A549 treated with Hydrocortisone at 1 μM for 4 hours (cell line): ENCODE measurements at places on chromosomes 1 and 21. TPM values are rescaled to one million over a fixed set of nuclear protein-coding genes. Genes with fewer than 3 reads are reported as not detected.

Gene EXO1
- 20.0 to 29.8 TPM (median 22.7 TPM) in 5 replicates for total RNA-seq

Gene NLRP3
- total RNA-seq = 0.08 TPM in 1 of 5 replicates, not detected in the others

Gene ADAM30
- not detected in 5 replicates for total RNA-seq

Gene IQGAP3
- 13.4 to 17.9 TPM (median 16.5 TPM) in 5 replicates for total RNA-seq

Gene SLAMF1
- not detected in 5 replicates for total RNA-seq

Gene PSMG1
- total RNA-seq = 73.7 to 92.6 TPM (median 87.5 TPM) in 5 replicates

Gene SPATA17
- total RNA-seq = 2.2 to 2.8 TPM (median 2.2 TPM) in 5 replicates

Gene IER5
- 22.6 to 38.6 TPM (median 33.0 TPM) in 5 replicates for total RNA-seq

Gene AK2
- 135 to 167 TPM (median 146 TPM) in 5 replicates for total RNA-seq

Gene PDE9A
- 1.1 to 1.8 TPM (median 1.2 TPM) in 5 replicates for total RNA-seq

Gene ATP1A4
- not detected in 5 replicates for total RNA-seq

Gene OVAAL
- 0.08 to 0.15 TPM (median 0.10 TPM) in 5 replicates for total RNA-seq

Gene OR2T11
- total RNA-seq = not detected in 5 replicates

Gene TRAF3IP3
- total RNA-seq = not detected in 5 replicates

Gene OR2L5
- total RNA-seq = not detected in 5 replicates

Gene HPCA
- 0.29 to 0.55 TPM (median 0.37 TPM) in 5 replicates for total RNA-seq

Gene FMOD
- 0.03 to 0.06 TPM (median 0.06 TPM) in 3 of 5 replicates, not detected in the others for total RNA-seq

Gene CFH
- 4.3 to 5.1 TPM (median 4.4 TPM) in 5 replicates for total RNA-seq

Gene SEC16B
- total RNA-seq = 0.55 to 0.93 TPM (median 0.83 TPM) in 5 replicates

Gene FAM151A
- 0.15 to 0.29 TPM (median 0.24 TPM) in 5 replicates for total RNA-seq

Gene LRRN2
- total RNA-seq = 11.2 to 14.2 TPM (median 13.8 TPM) in 5 replicates

Gene LRRC8B
- total RNA-seq = 2.6 to 4.5 TPM (median 3.8 TPM) in 5 replicates

Gene ZNF644
- total RNA-seq = 16.8 to 20.4 TPM (median 17.6 TPM) in 5 replicates

Gene TNNT2
- total RNA-seq = 0.24 to 0.38 TPM (median 0.36 TPM) in 3 of 5 replicates, not detected in the others

Gene TNFRSF4
- 0.09 to 0.34 TPM (median 0.25 TPM) in 3 of 5 replicates, not detected in the others for total RNA-seq

Gene CCDC181
- 0.06 to 0.22 TPM (median 0.13 TPM) in 4 of 5 replicates, not detected in the other for total RNA-seq

Gene OLFML3
- 3.8 to 4.3 TPM (median 4.0 TPM) in 5 replicates for total RNA-seq

Gene ST6GALNAC5
- 0.14 to 0.22 TPM (median 0.14 TPM) in 3 of 5 replicates, not detected in the others for total RNA-seq

Gene BRDT
- not detected in 5 replicates for total RNA-seq

Gene UBL4B
- not detected in 5 replicates for total RNA-seq

Gene OLFML2B
- total RNA-seq = 0.53 to 0.66 TPM (median 0.55 TPM) in 5 replicates

Gene EFNA1
- 21.4 to 32.6 TPM (median 26.0 TPM) in 5 replicates for total RNA-seq

Gene C1orf141
- total RNA-seq = not detected in 5 replicates

Gene BARHL2
- not detected in 5 replicates for total RNA-seq

Gene ALPL
- total RNA-seq = 0.32 to 0.51 TPM (median 0.47 TPM) in 5 replicates

Gene CELA2A
- total RNA-seq = not detected in 5 replicates

Gene HMGB4
- not detected in 5 replicates for total RNA-seq

Gene TEDDM1
- total RNA-seq = not detected in 5 replicates

Gene SPRR1B
- total RNA-seq = not detected in 5 replicates
